ENCODE measurements at places on chromosomes 1 and 21.
A peak's percentile ranks its signal among the peaks of the same experiment; 100 is the strongest.

DNA sequence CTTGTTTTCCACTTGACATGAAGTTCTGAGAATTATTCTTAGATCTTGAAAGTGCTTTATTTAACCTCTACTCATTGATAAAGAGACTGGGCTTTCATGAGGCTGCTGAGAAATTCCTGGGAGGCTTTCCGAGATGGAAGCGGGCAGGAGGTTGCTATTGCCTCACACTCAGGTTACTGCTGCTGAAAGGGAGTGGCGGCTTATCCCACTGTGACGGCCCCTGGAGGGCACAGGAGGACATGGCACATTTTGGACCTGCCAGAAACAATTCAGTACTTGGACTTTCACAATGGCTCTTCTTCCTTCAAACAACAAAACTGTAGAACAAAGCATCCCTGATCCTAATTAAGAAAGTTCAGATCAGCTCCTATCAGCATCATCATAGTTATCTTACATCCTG is 16.2 kb upstream of the MARK1 start:
- no peak for DNase-seq

- DNase-seq = no peak
These were observed 31.7 kb downstream of the MAN1A2 start for GRCh38 chr1:117398957-117399356.

- peak; percentile 56 for DNase-seq
These were observed 17.3 kb downstream of the CRYBG2 start for GRCh38 chr1:26336477-26337205.

DNA sequence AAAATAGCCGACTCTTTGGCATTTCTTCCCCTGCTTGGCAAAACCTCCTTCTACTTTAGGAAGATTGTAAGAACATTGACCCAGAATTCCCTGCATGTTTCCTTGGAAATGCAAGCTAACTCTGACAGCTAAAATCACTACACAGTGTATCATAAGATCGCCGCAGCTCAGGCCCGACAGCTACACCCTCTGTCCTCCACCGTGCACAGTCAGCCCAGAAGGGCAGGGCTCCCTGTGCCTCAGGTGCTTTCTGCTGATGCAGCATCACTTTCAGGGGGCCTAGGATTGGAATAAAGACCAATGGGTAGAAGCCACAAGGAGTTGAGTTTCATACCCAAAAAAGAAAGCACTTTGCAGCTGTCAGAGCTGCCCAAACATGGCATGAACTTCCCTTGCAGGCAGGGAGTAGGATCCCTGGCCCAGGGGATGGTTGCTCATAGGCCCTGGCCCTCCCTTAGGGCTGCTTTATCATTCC is 145.3 kb downstream of the SEC16B start:
- DNase-seq = no peak

DNA sequence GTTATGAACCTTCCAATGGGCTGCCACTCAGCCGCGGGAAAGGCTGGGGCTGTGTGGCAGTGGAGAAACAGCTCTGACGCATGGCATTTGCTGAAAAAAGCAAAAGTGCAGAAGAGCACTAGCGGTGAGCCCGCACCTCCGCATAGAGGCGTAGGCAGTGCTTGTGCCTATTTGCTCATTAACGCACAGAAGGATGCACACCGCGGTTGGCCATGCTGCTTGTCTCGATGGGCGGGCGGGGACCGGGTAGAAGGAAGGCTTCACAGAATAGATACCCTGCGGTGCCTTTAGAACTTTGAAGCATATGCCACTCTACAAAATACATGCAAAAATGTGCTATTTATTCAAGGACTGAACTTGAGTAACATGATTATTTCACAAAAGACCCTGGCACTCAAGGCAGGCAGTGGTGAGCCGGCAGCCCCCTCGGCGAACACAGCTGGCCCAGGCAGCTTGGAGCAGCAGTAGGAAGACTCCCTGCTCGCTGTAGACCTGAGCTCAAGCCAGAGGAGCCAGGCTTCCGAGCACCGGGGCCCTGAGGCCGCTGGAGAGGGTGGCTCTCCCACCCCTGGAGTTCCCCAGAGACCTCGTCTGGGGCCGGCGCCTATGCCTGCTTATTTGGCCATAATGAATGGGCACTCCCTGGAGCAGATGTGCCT is 71.5 kb downstream of the SIK1 start:
- DNase-seq = no peak

GRCh38 chr1:214317734-214318133 is 36.8 kb downstream of the SMYD2 start:
- DNase-seq = no peak

DNA sequence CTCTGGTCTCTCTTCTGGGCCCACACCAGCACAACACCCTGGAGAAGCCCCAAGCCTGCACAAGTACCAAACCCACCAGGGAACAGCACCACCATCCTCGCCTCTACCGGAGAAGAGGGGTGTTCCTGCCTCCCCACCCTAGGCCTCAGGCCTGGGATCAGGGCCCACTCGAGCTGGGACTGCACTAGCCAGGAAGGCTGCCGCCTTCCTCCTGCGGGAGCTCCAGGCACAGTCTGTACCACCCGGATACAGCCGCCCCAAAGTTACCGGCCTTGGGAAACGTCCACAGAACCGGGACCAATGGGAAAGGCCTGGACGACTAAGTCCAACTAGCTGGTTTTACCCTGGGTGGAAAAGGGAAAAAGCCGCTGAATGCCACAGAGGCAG is 3.4 kb downstream of the TAL1 start:
- no peak for DNase-seq

DNA sequence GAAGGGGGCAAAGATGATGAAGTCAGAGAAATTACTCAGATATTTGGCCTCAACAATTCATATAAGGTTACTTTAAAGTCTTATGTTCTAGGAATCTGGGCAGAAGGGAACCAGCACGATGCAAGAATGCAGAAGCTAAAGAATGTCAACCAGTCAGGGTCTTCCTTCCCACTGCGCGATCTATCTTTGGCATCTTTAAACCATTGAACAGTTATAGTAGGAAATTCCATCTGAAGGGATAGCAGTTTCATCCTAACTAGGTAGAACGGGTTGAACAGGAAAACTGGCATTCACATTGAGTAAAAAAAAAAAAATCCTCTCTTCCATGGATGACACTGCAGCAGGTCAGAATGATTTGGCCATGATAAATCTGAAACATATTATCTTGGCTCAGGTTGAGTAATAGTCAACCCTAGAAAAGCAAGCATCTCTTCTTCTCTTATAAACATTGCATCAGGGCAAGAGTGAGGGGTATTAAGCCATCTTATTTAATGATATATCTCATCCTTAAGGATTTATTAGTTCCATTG is 6.3 kb downstream of the CRCT1 start:
- DNase-seq = no peak
